ENCODE measurements at places on chromosomes 5 and 9. TPM values are rescaled to one million over a fixed set of nuclear protein-coding genes. Genes with fewer than 3 reads are reported as not detected.

- peak; percentile 53 for DNase-seq
Observed at GRCh38 chr9:37943345-37944265, 39.7 kb upstream of the SLC25A51 start.

DNA sequence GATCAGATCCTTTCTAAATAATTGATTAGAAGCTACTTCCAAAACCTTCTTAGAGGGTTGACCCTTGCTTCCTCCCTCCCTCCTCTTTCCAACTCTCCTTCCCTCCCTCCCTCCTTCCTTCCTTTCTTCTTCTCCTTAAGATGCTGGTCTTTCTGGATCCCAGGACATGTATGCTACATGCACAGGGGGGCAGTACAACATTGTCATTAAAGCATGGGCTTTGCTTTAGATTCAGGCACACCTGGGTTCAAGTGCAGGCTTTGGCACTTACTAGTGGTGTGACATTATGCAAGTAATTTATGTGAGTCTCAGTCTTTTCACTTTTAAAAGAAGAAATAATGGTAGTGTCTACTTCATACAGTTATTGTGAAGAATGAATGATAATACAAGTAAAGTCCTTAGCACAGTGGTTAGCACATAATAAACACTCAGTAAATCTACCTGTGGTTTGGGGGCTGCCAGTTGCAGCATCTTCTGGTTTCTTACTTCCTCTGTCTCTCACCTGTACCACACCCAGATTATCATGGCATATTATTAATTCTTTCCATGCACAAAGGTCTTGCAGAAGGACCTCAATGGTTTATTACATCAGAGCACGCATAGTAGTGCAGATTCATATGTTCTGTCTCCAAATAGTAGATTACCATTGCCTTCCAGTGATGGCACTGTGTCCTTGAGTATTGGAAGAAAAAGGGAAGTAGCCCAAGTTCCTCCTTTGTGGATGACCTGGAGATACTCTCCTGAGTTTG lies 154.1 kb downstream of the ARHGAP26 start:
- DNase-seq: no peak

DNA sequence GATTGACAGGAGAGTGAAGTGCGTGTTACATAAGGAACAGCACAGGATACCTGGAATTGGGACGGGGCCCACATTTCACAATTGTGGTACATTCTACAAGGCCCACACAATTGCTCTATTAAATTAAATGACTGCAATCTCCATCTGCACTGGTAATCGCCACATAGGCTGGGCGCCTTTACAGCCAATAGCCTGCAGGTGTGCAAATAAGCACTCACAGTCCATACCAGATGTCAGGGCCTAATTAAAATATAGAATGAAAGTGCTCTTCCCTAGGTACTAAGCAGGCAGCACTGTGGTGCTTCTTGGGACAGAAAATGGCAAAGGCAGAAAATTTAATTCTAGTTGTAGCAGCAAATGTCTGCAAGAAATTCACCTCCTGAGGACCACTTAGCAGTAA lies 82.7 kb downstream of the ATP10B start:
- DNase-seq: no peak

The RALGPS1 gene
- 17.6 TPM for total RNA-seq
